ENCODE measurements at places on chromosomes 7 and 10.

GRCh38 chr10:7915923-7916536 is 97.7 kb downstream of the TAF3 start:
- no peak for DNase-seq

- DNase-seq = peak; percentile 51
Measured at GRCh38 chr7:128879939-128880746, 17.5 kb downstream of the ATP6V1F start.

GRCh38 chr7:158999496-158999895 is 143.1 kb downstream of the DYNC2I1 start:
- no peak for DNase-seq

- no peak for DNase-seq
Measured at GRCh38 chr7:69246758-69247157, 351.5 kb upstream of the AUTS2 start.

Measured in NCI-H1105 (cell line).